MG63 (cell line): ENCODE measurements at places on chromosomes 2 and 18. TPM values are rescaled to one million over a fixed set of nuclear protein-coding genes. Genes with fewer than 3 reads are reported as not detected.

DNA sequence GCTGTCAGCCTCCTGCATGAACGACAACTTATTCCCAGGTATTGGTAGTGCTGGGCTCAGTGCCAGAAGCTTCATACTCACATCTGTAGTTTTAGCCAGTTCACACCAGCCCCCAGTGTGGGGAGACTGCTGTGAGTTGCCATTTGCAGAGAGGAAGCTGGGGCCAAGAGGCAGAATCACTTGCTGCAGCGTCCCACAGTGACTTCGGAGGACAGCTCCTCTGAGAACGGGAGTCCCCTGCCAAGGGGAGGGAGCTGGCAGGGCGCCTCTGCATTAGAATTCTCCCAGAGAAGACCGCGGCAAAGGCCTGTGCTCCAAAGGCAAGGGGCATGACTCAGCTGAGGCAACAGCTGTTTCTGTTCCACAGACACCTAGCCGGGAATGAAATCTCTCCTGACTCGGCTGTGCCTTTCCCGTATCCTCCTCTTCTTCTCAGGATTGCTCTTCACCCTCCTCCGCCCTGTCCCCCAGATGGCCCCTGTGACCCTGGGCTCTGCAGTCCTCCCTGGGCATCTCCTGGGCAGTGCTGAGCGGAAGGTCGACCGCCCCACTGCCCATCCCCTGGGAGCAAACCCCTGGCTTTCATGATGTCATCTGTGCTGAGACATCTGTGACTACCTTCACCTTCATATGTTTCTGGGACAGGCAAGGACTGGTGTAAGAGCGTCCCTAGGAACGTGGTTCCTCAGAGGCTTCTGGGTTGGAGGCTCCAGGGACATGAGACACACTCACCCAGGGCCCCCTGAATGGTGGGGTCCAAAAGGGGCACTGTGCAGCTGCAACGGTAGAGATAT lies 18.0 kb downstream of the MAL start:
- peak; percentile 95 for DNase-seq

- peak; percentile 62 for DNase-seq
These were observed 86.2 kb downstream of the METTL8 start for GRCh38 chr2:171347591-171348032.

DNA sequence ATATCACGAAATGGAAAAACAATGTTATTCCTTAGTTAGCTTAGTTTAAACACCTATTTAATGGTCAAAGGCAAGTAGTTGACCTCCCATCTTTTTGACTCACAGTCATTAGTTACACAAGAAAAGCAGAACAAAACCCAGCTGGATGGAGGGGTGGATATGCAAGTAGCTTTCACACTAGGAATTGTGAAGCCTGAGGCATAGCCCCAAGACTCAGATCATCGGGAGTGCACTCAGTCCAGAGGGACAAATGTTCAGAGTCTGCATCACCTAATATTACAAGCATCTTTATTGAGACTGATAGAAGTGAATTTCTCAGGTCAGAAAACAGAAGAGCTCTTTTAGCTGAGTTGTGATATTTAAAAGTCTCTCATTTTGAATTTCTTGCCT lies 15.5 kb upstream of the CPS1 start:
- no peak for DNase-seq

DNA sequence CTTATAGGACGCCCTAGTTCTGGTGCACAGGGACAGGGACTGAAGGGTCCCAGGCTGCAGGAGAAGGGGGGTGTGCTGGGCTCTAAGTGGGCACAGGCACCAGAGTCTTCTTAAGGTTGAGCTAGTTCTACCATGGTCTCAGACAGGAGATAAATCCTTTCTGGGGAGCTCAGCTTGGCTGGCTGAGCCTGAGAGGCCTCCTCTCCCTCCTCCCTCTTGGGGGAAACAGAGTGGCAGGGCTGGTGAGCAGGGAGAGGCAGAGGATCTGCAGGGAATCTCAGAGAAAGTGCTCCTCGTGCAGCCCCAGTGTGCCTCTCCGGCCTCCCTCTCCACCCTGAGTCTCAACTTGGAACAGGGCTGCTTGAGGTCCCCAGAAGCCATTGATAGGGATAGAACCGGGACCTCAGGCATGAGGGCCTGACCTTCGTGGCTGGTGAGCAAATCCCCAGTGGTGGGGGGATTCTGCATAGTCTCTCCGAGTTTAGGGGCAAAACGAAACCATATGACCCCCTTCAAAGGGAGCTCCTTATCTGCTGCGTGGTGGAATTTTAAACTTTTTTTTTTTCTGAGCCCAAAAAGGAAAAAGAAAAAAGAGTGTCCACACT lies 2.0 kb downstream of the GDF7 start:
- DNase-seq: no peak

CASP10 gene
- total RNA-seq: 0.91 and 4.7 TPM in 2 replicates

- no peak for DNase-seq
These were observed 282.8 kb downstream of the AGPS start for GRCh38 chr2:177675350-177675821.

DNA sequence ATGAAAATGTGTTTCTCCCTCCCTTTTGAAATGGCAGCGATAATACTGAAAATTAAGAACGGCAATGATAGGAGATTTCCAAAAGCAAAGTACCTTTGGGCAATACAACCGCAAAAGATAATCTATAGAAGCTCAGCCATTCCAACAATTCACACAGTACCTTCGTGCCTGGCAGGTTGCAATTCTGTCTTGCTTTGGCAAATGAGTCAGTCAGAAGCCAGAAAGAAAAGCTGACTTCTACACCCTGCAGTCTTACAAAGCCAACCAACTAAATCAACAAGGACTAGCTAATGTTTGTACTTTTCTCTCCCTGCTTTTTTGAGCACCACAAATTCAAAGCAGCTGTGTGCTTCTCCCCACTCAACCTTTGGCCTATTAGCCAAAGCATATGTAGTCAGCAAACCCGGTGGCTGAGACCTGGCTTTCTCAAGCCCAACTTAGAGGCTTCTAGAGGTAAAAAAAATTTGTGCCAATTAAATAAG lies 25.7 kb upstream of the ID2 start:
- DNase-seq: no peak

DNA sequence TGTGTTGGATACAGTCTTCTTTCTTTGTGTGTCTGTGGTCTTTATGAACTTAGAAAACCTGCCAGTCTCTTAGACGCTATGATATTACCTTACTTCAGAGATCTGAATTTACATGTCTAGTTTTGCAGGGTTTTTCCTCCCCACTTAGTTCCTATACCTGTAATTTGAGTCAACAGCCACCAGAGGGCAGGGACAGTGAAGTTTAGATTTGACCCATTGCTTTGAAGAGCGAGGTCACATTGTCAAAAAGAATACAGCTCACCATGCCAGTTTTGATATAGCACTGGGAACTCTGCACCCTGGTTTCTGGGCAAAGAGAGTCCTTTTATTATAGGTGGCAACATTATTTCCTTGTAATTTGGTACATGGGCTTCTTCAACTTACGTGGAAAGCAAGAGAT lies 102.3 kb downstream of the MAPK4 start:
- no peak for DNase-seq

- DNase-seq: peak; percentile 32
These were observed 51.2 kb upstream of the ADAM23 start for GRCh38 chr2:206392118-206392517.

RAB6C gene
- not detected in 2 replicates for total RNA-seq

DNA sequence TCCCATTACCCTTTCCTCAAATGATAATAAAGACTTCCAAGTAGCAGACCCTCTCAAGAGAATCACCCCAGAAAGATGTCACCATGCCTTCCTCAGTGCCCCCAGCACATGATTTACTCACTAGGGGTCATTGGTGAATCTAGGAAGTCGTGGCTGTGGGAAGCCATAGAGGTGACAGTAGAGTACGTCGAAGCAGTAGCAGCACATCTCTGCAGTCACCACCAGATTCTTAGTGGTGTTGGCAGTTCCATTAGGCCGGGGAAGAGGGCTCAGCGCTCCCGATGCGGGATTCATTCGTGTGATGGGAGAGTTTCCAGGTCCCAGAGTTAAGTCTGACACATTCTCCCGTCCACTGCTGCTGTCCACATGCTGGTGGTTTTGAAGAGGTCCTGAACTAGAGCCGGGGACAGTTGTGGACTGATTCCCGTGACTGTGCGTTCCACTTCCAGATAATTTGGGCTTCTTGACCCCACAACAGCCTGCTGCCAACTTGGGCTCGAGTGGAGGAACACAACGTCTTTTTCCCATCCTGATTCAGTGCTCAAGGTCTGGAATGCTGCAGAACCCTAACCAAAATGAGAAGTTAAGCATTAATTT lies 12.0 kb downstream of the AMMECR1L start:
- no peak for DNase-seq

GRCh38 chr2:147845411-147845971 lies 662 bp downstream of the ACVR2A start:
- DNase-seq: no peak

- peak; percentile 43 for DNase-seq
These were observed 131.2 kb downstream of the CERS6 start for GRCh38 chr2:168587307-168587706.

PRKCE gene
- 7.9 and 16.9 TPM in 2 replicates for total RNA-seq

- no peak for DNase-seq
These were observed 371.8 kb downstream of the EPHA4 start for GRCh38 chr2:221200184-221200839.

- no peak for DNase-seq
These were observed 125.7 kb upstream of the DPP10 start for GRCh38 chr2:114316532-114317300.

GRCh38 chr18:2843146-2843545 lies 3.7 kb upstream of the EMILIN2 start:
- DNase-seq: no peak

DNA sequence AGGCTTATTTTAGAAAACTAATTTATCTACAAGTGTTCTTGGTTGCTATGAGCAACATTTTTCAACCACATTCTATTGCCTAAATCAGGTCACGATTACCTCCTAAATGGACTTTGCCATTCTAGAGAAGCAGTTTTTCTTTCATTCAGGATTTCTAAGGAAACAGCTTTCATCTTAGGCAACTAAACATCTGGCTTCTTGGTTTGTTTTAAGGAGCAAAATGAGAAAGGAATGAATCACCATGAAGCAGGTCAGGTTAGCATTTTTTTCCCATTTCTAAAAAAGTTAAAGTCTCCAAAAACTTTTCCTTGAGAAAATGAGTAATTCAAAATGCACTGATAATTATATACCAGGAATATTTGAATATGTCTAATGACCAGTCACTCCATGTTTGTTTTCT lies 114.8 kb downstream of the GAREM1 start:
- no peak for DNase-seq

GRCh38 chr2:69700381-69700780 lies 41.6 kb upstream of the ANXA4 start:
- DNase-seq: no peak
